ENCODE measurements at places on chromosomes 3 and 15. TPM values are rescaled to one million over a fixed set of nuclear protein-coding genes. Genes with fewer than 3 reads are reported as not detected.

The OXTR gene
- 1.2 TPM for total RNA-seq

The PPM1L gene
- total RNA-seq = 1.7 TPM

The PLCL2 gene
- total RNA-seq = 5.0 TPM

The TMEM45A gene
- total RNA-seq = 56.3 TPM

The AGBL1 gene
- not detected for total RNA-seq

The MESP1 gene
- 0.15 TPM for total RNA-seq

The NR2E3 gene
- total RNA-seq = not detected

The CKMT1B gene
- not detected for total RNA-seq

The TMIE gene
- not detected for total RNA-seq

The CASR gene
- total RNA-seq = not detected

The TMCC1 gene
- total RNA-seq = 10.3 TPM

The PPP4R2 gene
- 63.7 TPM for total RNA-seq

The LRRIQ4 gene
- not detected for total RNA-seq

The EXD1 gene
- not detected for total RNA-seq

The ATP13A4 gene
- total RNA-seq = 0.23 TPM

The ZNF620 gene
- 0.83 TPM for total RNA-seq

The OR5K2 gene
- total RNA-seq = not detected

The TM4SF18 gene
- total RNA-seq = 0.15 TPM

The RARB gene
- 32.2 TPM for total RNA-seq

The CCDC191 gene
- 1.4 TPM for total RNA-seq

The CADM2 gene
- total RNA-seq = not detected

All from smooth muscle cell of the coronary artery (primary cell).